ENCODE measurements at places on chromosomes 4 and X.
A peak's percentile ranks its signal among the peaks of the same experiment; 100 is the strongest.

GRCh38 chrX:13937370-13938050, 92.2 kb downstream of the GEMIN8 start:
- DNase-seq = peak; percentile 6

DNA sequence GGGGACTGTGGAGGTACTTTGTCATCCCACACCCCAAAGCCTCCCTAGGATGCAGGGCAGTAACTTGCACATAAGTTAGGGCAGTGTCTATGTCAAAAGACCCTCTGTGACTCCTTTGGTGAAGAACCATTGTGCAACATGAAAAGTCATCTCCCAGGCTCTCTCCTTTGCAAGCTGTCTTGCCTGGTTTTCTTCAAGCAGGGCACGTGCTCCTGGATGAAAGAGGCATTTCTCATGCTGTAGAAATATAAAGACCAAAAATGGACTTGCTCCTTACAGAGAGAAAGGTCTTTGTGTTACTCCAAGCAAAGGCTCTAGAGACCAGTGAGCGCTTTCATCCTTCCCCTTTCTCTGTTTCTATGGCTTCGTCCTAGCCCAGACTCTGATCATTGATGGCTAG, 44.9 kb downstream of the PLAC1 start:
- DNase-seq = no peak

DNA sequence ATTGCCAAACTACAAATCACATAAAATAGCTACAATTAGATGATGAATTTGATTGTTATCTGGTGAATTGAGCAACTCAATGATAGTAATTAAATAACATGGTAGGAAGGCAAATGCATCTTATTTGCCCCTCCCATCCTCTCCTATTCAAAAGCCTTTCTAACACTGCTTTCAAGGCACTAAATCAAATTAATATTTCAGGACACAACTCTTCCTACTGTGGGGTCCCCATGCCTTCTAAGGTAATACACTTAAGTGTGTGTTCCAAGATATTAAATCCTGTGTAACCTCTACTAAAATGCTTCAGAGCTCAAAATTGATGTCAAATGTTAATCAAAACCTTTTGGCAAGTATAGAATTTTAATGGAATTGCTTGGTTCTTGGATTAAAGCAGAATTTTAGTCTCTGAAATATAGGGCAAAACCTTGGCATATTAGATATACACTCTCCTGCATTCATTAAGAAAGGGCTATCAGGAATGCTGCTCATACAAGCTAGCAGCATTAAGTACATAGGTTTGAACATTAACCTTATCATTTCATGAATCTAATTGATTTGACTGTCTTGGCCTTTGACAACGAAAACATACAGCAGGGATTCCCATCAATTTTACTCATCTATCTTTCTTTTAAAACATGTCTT, 371.8 kb upstream of the GALNTL6 start:
- no peak for DNase-seq

DNA sequence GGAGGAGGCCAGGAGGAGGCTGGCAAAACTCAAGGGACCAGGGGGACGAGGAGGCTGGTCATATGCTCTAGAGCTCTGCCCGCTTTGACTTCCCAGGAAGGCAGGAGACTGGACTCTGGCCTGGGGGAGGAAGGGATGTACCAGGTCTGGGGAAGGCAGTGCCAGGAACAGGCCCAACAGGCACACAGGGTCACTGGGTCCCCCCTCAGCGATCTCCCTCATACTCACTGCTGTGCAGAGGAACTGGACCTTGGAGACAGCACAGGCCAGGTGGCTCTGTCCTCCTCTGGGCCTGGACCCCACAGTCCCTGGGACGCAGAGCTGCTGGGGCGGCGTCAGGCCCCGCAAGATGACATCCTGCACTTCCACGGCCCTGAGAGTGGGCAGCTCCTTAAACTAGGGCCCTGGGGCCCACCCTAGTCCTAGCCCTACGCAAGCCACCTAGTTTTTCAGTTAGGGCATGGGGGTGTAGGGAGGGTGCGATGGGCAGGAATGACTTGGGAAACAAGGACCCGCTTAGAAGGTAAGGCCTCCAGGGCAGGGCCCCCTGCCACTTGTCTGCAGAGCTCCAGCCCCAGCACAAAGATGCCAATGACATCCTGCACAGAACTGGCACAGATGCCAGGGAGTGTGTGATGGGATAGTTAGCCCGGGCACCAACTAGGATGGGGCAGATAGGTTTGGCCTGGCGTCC, 59.5 kb downstream of the HTRA3 start:
- no peak for DNase-seq

GRCh38 chr4:121554382-121554781, 142.4 kb downstream of the ANXA5 start:
- peak; percentile 45 for DNase-seq

DNA sequence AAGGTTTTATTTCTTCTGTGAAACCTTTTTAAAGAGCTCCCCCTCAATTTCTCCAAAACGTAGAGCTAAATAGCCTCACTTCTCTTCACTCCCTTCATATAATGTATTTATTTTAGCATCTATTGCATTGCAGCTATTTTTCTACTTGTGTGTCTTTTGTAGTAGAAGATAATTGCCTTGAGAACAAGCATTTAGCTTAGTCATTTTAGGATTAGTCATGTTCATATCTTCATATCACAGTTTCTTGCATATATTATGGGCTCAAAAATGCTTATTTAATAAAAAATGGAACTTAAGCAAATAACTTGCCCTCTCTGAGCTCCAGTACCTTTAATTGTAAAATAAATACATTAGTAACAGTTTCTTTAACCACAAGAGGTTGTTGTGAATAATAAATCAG, 72.1 kb upstream of the SPANXC start:
- no peak for DNase-seq

GRCh38 chr4:79847411-79847810, 225.6 kb downstream of the ANTXR2 start:
- DNase-seq = no peak

GRCh38 chr4:145487631-145488030, 6.0 kb downstream of the SMAD1 start:
- DNase-seq = no peak

- DNase-seq = no peak
These were observed 100.8 kb upstream of the CXorf66 start for GRCh38 chrX:140065961-140066662.

- no peak for DNase-seq
These were observed 93.9 kb downstream of the PHKA2 start for GRCh38 chrX:18890049-18890381.

DNA sequence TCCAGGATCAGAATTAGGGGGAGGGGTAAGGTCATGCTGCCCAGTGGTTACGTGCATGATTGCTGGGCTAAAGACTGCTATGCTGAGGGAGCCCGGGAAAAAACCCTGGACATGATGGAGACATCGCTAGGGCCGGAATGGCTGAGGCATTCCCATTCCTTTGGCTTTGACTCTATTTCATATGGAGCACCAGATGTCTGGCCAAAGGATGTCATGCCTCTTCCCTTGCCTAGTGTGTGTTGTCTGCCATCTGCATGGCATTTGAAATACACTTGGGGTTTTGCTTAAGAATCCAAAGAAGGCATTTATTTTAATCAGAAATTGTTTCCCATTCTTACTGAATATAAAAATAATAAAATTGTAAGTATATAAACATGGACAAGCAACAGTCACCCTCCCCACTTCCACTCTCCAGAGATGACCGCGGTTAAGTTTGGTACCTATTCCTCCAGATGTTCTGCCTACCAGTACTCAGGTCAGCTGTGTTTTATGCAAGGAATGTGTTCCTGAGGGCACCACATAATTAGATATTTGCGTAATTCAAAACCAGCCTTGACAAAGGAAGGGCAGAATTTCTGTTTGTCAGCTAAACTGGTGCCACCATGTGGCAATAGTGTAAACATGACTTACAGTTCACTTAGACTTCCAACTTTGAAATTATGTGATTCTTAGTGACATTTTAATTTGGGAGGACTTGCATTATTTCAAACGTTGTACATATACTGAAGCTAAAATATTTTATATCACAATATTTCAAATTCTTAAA, 105.9 kb downstream of the CT47B1 start:
- peak; percentile 32 for DNase-seq

DNA sequence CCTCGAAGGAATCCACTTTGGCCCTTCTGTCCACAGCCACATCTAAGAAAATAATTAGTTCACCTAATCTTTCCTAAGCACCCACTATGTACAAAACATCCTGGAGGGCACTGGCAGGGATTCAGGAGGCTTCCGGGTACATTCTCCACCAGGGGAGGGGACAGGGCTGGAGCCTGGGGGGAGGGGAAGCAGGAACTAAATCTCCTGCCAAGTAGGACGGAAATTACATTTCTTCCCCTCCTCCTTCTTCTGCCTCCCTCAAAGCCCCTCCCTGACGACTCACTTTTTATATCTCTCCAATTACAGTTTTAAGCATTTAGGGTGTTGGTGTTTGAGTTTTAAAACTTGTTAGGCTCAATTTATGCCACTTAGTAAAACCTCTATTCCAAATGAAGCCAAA, 203.1 kb downstream of the BCOR start:
- DNase-seq = no peak

- DNase-seq = no peak
These were observed 45.8 kb upstream of the FBXW7 start for GRCh38 chr4:152581536-152582160.

GRCh38 chr4:123836851-123837595, 440.4 kb downstream of the SPRY1 start:
- no peak for DNase-seq

DNA sequence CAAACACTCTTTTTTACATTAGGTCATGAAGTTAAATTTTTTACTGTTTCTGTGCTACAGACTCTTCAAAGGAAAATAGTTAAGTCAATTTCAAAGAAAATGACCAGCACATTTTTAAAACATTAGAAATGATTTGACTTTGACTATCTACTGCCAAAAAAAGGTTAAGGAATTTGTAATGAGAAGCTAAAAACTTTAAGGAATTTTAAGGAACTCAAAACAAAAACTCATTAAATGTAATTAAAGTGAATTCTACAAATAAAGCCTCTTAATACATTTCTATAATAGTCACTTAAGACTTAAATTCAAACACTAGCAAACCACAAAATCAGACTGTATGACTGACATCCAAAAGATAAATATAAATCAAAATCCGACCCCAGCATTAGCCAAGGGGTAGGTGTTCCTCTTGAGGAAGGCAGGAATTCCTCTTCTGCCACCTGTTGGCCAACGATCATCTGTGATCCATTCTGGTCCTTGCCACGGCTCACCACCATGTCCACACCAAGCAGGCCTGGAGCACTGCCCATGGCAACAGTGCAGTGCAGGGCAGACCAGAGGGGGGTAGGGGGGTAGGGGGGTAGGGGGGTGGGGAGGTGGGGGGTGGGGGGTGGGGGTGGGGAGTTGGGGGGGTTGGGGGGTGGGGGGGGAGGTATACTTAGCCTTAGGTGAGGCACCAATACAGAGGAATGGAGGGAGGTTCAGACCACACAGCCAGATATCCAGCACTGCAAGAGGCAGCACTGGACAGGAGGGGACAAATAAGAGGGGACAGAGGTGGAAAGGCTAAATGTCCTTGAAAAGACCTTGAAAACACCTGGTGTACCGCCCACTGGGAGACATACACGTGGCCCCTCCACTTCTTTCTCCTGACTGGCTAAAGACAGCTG, 287.4 kb downstream of the CHIC1 start:
- DNase-seq = no peak

GRCh38 chr4:188246488-188246887, 107.2 kb downstream of the TRIML1 start:
- no peak for DNase-seq

DNA sequence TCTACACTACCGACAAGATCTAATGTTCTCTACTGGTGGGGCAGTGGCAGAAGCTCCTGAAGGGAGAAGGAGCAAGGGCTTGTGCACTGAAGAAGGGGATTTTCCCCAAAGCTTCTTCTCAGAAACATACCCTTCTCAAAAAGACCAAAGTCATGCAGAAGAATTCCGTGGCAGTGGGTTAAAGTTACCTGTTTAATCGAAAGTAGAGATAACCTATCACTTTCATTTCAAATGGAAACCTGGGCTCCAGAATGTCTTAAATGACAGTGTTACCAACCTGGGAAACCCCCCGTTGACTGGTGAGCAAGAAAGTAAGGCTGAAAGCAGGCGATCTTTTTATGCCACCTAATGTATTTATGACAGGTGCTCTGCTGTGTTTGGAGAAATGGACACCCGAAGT, 92.5 kb upstream of the TEX13D start:
- no peak for DNase-seq

DNA sequence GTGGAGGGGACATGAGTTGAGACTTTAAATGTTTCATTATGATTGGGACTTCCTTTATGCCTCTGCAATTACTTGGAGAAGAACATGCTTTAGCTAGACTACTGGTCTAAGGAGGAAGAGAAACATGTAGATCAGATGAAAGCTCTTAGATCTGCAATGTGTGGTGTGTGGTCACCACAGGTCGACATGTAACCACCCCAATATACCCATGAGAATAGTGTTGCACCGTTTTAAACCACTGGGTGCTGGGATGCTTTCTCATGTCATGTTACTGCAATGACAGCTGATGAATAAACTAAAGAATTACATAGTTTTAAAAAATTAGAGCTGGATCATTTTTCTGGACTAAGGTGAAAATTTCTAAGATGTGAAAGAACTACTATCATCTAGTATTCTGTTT, 1039.7 kb downstream of the RAPGEF2 start:
- DNase-seq = no peak
